ENCODE measurements at places on chromosomes 2 and 18.

GRCh38 chr2:36373149-36373926 is 17.8 kb downstream of the CRIM1 start:
- DNase-seq: no peak

- DNase-seq: no peak
Observed at GRCh38 chr2:177550264-177551200, 158.0 kb downstream of the AGPS start.

DNA sequence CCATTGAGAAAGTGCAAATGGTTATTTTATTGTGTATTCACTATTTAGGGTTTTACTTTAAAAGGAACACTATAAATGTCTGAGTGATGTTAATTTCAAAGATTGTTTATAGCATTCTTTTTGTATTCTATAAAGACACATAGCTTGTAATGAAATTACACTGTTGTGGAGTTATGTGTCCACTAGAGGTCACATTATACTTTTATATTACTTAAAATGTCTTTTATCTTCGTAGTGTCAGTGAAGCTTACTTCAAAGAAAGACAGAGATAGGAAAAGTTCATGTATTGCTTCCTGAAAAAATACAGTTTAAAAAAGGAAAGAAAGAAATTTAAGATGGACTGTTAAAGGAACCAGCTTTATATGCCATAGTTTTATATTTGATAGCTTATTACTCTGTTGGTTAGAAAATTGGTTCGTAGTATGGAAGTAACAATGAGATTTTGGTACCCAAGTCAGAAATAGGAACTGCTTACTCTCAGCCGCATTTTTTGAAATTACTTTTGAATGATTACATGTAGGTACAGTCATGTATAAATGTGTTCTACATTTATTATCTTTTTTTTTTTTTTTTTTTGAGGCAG is 20.5 kb downstream of the APLF start:
- no peak for DNase-seq

DNA sequence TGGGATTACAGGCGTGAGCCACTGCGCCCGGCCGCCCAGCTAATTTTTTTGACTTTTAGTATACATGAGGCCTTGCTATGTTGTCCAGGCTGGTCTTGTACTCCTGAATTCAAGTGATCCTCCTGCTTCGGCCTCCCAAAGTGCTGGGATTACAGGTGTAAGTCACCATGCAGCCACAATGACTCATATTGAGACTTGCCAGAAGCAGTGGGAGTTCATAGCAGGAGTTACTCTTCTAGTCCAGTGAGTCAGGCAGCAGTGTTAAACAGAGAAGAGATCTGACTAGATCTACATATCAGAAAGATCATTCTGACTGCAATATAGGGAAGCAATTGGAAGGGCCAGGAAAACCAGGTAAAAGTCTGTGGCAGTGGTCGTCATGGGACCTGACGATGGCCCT is 1.5 kb upstream of the FLACC1 start:
- peak; percentile 62 for DNase-seq

DNA sequence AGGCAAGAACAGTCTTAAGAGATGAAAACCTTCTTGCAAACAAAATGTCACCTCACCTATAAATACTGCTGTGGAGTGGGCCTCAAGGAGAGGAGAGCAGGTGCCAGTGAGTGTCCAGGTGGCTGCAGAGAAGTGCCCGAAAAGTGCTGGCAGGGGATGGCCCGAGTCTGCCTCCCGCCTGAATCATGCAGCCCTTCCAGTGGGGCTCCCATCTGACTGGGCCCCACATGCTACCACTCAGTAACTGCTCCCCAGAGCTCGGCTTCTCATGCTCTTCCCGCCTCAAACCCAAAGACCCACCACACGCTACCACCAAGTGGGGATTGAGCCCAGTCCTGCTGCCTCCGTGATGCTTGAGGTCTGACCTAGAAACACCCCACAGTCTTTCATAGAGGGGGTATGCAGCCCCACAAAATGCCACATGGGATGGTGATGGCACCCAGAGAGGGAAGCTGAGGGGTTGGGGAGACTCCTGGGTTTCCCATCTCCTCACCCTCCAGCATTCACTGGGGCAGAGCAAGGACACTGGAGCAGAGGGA is 7.4 kb downstream of the HS6ST1 start:
- DNase-seq: no peak

GRCh38 chr2:100067784-100068183 is 74.6 kb downstream of the AFF3 start:
- no peak for DNase-seq

- DNase-seq: no peak
Observed at GRCh38 chr2:112927745-112928144, 16.8 kb downstream of the IL37 start.

DNA sequence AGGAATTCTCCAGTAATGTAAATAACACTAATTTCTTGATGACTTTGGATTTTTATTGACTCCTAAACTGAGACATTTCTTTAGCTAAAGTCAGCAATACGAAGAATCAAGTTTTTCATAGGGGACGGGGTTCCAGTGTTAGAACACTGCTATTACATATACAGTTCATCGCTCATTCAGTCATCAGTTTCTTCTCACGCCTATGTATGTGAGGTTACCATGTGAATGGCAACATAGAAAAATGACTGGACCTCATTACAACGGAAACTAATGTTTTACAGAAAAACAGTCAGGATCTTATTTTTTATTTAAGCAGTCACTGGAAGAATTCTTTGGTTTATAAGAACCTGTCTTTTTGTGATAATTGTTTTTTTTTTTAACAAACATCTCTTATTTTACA is 56.4 kb downstream of the THADA start:
- no peak for DNase-seq

DNA sequence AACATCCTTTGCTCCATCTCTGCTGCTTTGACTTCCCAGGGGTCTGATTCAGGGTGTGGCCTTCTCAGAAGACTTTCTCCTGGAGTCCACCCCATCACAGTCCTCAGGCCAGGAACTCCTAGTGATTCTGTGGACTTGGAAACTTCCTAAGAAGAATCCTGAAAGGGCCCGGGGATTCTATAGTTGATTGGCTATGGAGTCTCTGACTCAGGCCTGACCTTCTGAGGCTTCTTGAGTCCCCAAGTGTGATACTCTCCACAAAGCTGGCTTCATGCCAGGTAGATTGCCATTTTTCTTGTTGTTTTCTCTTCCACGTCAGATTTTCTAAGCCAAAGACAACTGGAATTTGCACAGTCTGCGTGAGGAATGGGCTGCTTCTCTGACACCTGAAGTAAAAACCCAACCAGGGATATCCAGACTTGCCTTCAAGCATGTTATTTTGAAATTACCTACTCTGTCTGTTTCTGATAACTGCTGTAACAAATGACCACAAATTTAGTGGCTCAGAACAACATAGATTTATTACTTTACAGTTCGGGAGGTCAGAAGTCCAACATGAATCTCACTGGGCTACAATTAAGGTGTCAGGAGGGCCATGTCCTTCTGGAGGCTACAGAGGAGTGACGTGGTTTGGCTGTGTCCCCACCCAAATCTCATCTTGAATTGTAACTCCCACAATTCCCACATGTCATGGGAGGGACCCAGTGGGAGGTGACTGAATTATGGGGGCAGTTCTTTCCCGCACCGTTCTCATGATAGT is 69.3 kb downstream of the ALPK2 start:
- DNase-seq: no peak

DNA sequence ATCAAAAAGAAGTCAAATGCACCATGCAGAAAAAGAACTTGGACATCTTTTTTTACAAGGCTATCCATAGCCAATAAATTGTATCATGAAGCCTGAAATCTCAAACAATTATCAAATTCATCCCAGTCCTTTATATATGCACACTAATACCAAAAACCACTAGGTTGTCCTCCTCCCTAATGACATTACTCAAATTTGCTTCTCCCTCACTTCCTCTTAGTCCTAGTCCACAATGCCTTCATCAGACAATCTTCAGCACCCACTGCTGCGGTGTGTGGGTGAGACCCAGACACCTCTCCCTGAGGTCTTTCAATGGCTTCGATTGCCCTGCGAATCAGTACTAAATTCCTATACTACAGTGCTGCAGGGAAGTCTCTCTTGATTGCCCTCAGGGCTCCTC is 58.1 kb downstream of the CLASP1 start:
- no peak for DNase-seq

- no peak for DNase-seq
Observed at GRCh38 chr2:7800031-7800430, 881.8 kb upstream of the ID2 start.

- DNase-seq: no peak
Observed at GRCh38 chr18:9898792-9899549, 13.2 kb downstream of the TXNDC2 start.

GRCh38 chr2:20178666-20179465 is 46.1 kb downstream of the SDC1 start:
- DNase-seq: no peak

DNA sequence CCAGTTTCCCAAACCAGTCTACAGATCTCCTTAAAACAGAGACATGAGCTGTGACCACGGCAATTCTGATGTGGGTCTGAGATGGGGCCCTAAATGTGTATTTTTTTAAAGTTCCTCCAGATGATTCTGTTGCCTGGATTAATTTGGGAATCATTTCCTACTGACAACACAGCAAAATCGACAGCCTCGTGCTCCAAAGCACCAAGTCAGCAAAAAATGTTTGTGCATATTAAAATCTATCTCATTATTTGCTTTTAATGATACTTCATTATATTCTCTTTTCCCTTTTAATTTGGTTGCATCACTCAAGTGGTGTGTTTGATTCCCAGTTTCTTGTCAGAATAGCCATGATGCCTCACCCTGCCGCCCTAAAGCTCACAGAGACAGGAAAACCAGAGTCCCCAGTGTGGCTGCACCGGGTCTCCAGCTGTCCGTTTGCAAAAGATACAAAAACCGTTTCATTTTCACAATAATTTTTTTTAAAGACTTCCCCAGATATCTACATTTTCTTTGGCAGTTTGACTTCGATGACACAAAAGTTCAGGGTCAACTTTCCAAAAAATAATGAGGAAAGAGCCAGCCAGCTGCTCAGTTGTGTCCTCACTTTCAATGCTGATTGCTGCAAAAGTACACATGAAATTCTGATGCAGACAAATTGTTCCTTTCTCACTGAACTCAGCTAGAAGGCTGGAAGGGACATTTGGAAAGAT is 443.2 kb upstream of the ID2 start:
- DNase-seq: no peak

GRCh38 chr18:51053814-51054213 is 23.8 kb downstream of the SMAD4 start:
- no peak for DNase-seq

DNA sequence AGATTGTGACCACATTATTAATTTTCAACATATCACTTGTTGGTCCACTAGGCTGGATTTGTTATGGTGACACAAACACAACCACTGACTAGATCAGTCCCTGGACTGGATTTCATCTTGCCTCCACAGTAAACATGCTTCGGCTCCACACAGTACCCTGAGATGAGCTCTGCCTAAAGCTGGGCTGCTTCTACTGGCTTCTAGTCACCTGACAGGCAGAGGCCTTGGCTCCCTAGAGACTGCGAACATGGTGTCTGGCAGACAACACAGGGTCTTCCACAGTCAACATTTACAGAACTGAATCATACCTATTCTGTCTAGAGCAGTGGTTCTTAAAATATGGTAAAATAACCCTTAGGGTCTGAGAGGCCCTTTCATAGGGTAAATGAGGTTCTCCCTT is 69.2 kb downstream of the RIT2 start:
- DNase-seq: no peak

GRCh38 chr2:140841141-140841540 is 1289.7 kb downstream of the LRP1B start:
- DNase-seq: no peak

- no peak for DNase-seq
Observed at GRCh38 chr2:150431561-150432311, 55.7 kb downstream of the RND3 start.

GRCh38 chr2:230658877-230659652 is 53.6 kb upstream of the CAB39 start:
- peak; percentile 85 for DNase-seq

DNA sequence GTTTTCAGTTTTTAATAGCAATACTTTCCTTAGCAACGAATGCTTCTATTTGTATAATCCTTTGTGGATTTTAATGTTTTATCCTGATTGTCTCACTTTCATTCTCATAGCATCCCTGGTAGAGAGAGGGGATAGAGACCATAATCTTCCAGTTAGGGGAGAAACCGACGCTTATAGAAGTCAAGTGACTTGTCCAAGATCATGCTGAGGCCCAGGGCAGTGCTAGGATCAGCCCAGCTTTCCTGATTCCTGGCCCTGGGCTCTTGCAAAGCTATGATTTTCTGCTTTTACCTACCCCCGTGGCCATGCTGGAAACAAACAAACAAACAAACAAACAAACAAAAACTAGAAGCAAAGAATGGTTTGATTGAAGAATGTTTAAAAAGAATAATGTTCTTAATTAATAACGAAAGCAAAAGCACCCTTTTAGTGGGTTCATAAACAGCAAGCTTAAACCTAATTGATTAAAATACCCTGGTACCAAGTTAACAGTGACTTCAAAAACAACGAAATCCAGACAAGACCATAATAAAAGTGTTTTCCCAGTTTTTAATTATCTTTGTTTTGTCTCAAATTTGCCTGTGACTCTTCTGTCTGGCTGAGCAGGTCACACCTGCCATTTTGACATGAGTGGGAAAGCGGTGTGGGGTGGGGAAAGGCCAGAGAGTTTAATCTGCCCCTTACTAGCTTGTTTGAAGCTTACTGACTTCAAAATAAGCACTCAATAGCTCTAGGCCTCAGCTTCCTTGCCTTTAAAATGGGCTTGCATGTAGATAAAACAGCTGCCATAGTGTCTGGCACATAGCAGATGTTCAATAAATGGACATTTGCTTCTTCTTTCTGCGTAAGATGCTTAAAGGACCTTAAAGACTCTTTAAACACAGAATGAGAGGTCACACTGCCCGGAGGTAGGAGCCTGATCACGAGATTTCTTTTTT is 116.6 kb upstream of the MYCN start:
- DNase-seq: no peak

- DNase-seq: no peak
Observed at GRCh38 chr18:805008-805754, 6.9 kb downstream of the YES1 start.

- DNase-seq: no peak
Observed at GRCh38 chr18:36284268-36284667, 13.2 kb upstream of the FHOD3 start.

DNA sequence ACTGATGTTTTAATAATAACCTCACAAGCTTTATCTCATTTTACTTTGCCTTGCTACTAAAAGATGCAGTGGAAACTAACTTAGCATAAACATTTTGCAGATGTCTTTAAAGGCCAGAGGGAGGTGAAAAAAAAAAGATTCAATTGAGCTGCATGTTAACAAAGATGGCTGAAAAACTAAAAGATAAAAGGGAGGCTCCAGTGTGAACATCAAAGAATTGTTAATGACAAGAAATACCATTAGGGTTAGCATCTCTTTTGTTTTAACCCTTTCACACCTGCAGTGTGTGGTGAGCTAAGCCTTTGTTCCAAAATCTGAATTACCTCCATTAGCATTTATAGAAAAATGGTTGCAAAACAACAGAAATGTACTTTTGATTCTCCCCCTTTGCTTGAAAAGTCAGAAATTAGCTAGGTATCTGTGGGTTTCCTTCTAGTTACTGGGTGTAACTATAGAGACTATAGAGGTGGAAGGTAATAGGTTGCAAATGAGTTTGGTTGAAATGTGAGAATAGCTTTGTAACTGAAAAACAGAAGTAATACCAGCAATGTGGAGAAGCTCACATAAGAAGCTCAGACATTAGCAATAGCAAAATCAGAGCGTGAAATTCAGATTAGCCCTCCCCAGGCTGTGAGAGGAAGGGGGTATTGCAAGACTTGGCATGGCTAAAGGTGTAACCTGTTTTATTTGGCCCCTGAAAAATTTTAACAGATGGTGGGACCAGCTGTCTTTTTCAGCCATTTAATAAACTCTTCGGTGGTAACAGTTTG is 34.8 kb upstream of the SP5 start:
- DNase-seq: no peak

GRCh38 chr2:85924522-85924921 is 35.7 kb upstream of the ST3GAL5 start:
- DNase-seq: no peak

Data from activated CD4-positive, alpha-beta T cell treated with anti-CD3 and anti-CD28 coated beads for 48 hours (primary cell).